Mucosa of descending colon (tissue), 3 donors: ENCODE measurements at places on chromosomes 16 and 17. TPM values are rescaled to one million over a fixed set of nuclear protein-coding genes. Genes with fewer than 3 reads are reported as not detected.

DNA sequence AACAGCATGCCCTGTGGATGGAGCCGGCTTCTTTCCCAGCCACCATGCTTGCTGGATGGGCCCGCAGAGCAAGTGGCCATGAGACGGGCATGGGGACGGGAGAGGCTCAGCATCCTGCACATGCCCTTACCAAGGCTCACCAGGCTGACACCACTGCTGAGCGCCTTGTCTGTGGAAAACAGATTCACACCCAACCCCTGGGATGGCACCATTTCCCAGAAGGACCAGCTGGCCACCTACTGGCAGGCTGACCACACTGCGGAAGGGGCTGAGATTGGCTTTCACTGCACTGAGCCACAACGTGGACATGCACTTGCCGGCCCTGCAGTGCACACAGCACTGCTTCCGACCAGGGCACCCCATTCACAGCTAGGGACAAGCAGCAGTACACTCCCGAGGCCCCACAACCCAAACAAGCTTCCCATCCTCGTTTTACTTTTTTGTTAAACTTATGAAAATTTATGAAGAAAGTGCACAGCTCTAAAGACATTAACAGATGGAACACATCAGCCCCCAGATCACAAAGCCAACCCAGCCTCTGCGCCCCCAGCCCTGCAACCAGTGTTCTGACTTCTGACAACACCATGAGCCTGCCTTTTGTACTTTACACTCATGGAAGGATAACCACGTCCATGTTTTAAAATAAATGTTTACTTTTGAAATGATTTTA is 13.9 kb upstream of the KRTAP17-1 start:
- DNase-seq, result peak; percentile 76

DNA sequence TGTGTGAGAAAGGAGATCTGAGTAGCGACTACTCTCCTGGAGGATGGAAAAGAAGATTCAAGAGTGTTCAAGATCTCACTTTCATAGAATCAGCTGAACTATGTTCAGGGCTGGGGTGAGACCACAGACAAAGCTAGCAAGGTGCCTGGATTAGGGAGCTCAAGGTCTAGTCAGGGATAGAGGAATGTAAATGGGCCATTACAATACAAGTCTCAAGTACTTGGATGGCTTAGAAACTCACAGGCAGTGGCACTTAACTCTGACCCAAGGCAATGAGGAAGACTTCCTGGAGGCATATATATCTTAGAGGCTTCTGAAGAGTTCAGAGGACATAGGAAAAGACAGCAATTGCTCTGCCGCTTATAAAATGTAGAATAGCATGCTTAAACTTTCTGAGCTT is 184.9 kb upstream of the CDH11 start:
- no peak for DNase-seq

DNA sequence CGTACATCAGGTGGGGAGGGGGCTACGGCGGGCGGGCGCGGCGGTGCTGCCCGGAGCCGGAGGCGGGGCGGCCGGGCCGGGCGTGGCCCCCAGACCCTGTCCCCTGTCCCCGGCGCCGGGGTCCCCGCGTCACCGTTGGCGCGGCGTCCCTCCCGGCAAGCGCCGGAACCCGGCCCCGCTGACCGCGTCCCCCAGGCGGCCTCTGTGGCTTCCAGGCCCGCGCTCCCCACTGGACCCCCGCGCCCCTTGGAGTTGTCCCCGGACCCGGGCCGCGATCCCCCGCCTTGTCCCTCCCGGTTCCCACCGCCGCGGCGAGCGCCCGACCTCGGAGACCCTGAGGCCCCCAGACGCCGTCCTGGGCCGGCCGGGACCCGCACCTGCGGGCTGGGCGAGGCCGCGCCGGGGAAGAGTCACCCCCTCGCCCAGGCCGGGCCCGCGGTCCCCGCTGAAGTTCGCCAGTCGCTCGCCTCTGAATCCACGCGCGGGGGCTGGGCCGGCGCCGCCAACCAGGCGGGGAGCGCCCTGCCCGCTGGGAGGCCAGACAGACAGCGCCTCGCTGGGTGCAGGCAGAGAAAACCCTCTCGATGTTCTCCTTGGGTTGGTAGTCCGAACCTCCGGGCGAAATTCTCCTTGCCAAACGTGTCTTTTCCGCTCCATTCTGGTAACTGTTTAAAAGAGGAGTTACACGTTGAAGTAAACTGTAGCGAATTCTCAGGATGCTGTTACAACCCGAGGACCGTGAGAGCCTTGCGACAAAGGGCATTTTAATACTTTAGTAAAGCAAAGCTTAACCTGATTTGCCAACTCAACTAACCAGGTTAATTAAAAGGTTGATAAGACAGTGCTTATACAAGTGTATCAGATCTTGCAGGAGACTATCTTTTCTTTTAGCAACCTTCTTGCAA is 761 bp downstream of the GAN start:
- peak; percentile 71 for DNase-seq

DNA sequence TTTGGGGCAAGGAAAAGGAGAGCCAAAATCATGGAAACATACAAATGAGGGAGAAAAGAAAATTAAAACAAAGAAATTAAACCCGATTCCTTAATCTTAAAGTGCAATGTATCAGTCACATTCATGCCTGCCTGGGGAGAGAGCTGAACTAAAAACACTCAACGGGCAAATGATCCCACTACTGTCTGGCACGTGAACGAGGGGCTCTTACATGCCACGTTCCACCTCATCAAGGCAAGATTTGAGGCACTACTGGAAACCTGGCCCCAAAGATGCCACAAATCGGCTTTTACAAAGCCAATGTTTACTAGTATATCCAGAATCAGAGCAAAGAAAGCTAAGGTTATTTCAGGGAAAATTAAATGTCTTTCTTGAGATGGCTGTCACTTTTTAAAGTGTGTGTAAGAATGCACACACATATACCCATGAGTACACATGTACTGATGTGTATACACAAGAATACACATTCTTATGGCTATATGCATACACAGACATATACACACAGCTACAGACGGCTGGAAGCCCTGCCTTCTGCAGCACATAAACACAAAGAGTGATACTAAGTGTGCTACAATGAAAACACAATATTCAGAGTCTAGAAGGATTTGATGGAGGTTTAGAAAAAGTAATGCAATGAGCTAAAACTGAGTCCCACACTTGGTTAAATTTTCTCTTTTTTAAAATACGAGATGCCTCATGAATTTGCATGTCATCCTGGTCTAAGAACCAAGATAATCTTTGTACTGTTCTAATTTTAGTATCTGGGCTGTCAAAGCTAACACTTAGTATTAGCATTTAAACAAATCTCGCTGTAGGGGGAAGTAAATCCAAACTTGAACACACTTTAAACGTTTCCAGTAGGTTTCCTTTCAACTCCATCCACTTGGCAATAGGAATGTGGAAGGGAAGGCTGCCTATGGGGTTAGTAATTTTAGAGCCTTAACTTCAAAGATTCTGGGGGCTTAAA is 85.8 kb downstream of the CYTH1 start:
- no peak for DNase-seq

DNA sequence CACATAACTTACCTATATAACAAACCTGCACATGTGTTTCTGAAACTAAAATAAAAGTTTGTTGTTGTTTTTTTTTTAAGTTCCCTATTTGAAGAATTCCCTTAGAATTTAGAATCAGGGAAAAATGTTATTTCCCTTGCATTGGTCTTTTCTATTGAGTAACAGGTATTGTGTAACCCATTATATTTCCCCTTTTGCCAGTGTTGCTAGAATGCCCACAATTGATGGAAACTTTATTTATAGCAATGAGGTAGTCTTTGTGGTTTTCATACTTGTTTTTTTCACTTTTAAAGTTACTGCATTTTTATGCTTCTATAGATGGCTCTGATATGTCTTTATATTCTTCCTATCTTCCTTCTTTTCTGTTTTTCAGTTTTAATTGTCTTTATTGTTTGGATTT is 3.9 kb downstream of the NLRP1 start:
- DNase-seq, result no peak

DNA sequence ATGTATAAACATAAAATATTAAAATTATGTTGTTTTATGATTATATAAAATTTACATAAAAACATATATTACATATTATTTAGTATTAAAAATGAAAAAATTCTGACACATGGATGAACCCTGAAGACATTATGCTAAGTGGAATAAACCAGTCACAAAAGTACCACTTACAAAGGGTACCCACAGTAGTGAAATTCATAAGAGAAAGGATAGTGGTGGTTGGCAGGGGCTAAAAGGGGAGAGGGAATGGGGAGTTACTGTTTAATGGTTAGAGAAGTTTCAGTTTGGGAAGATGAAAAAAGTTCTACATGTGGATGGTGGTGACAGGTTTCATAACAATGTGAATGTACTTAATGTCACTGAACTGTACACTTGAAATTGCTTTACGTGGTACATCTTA is 41.4 kb downstream of the FBXL20 start:
- DNase-seq, result no peak

GRCh38 chr17:54736573-54736972 is 164.1 kb upstream of the TOM1L1 start:
- DNase-seq, result no peak

The RNF222 gene
- not detected for total RNA-seq

The HEATR9 gene
- not detected for total RNA-seq

The CCL16 gene
- total RNA-seq, result 0.44 TPM

The ANKRD13B gene
- total RNA-seq, result 2.2 TPM

The GHDC gene
- total RNA-seq, result 22.0 TPM

The CDRT15 gene
- not detected for total RNA-seq
